ENCODE measurements at places on chromosomes 7 and 10. TPM values are rescaled to one million over a fixed set of nuclear protein-coding genes. Genes with fewer than 3 reads are reported as not detected.

- DNase-seq, result no peak
These were observed 18.8 kb upstream of the PDCD4 start for GRCh38 chr10:110852947-110853346.

SKIDA1 gene
- total RNA-seq, result 2.3 TPM

SRRM3 gene
- total RNA-seq, result not detected

DNA sequence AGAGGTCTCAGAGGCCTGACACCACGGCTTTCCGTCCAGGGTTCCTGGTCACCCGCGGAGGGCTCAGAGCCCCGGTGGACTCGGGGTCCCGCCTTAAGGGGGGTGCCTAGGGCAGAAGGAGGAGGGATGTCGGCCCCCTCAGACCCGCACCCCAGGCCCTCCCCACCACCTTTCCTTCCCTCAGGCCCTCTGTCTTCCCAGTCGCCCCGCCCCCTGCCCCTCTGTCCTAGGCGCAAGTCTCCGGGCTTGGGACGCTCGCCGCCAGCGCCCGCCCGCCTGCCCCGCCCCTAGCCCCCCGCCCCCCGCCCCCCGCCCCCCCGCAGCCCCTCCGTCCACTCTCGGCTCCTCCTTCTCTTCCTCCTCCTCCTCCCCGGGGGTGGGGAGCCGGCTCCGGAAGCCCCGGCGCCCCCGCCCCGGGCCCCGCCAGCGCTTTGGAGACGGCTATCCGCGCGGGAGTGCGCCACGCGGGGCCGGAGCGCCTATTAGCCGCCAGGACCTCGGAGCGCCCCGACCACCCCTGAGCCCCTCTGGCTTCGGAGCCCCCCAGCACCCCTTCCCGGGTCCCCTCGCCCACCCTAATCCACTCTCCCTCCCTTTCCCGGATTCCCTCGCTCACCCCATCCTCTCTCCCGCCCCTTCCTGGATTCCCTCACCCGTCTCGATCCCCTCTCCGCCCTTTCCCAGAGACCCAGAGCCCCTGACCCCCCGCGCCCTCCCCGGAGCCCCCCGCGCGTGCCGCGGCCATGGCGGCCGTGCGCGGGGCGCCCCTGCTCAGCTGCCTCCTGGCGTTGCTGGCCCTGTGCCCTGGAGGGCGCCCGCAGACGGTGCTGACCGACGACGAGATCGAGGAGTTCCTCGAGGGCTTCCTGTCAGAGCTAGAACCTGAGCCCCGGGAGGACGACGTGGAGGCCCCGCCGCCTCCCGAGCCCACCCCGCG lies at the start of gene AEBP1:
AEBP1 (plus strand) TSS at position 423 of the 937 bp plus-strand sequence; CDS start at position 744, 321 bp downstream.
- no peak for DNase-seq

- DNase-seq, result no peak
These were observed 405.7 kb downstream of the INHBA start for GRCh38 chr7:41297166-41297565.

GRCh38 chr7:4077980-4078379 lies 604.1 kb upstream of the FOXK1 start:
- no peak for DNase-seq

GRCh38 chr7:20159226-20159747 lies 57.9 kb downstream of the MACC1 start:
- DNase-seq, result no peak

INTS15 gene
- 10.4 TPM for total RNA-seq

DNA sequence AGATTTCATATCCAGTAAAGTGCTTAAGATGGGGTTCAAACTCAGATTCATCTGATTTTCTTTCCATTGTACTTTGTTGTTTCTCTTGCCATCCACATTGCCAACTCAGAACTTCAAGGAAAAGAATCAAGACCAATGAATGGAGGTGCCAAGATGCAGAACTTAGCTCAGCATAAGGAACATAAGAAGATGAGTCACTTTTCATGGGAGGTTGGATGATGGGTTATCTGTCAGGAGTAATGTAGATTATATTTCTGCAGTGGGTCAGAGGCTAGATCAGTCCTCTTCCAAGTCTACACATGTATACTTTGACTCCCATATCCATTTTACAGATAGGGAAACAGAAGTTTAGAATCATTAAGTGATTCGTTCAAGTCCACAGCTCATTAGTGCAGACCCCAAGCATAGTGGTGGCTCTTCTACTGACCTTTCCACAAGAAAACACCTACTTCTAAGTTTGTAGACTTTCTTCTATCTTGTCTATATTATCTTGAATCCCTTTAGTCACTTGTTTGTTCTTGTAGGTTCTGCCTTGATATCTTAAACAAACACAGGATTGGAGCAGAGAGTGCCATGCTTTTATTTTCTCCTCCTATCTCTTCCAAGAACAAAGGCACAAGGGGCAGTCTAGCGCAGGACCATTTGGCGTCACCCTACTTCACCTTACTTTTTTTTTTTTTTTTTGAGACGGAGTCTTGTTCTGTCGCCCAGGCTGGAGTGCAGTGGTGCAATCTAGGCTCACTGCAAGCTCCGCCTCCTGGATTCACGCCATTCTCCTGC lies 14.0 kb upstream of the ADD3 start:
- no peak for DNase-seq

RNF148 gene
- 0.09 TPM for total RNA-seq

TEX47 gene
- total RNA-seq, result not detected

C7orf57 gene
- not detected for total RNA-seq

GRCh38 chr7:96997512-96998032 lies 7.8 kb upstream of the DLX6 start:
- no peak for DNase-seq

GRCh38 chr10:80279146-80279545 lies 10.3 kb downstream of the MAT1A start:
- no peak for DNase-seq

GRCh38 chr7:120052884-120053382 lies 220.0 kb upstream of the KCND2 start:
- DNase-seq, result no peak

DNA sequence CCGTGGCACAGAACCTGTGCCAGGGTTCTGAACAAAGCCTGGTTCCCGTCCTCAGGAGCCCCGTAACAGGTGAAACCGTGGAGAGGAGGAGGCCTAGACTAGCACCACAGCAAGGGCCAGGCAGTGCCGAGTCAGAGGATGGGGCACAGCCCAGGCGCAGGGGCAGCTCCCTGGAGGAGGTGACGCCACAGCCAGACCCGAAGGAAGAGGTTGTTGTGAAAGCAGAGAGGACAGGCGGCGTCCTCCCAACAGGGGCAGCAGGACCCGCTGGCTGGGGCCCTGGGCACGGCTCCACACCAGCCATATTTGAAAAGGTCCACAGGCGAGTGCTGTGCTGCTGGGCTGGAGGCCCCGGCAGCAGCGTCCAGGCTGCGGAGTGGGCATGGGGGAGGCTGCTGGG lies 25.7 kb downstream of the DAGLB start:
- DNase-seq, result no peak

CALML5 gene
- not detected for total RNA-seq

ADAM8 gene
- 6.9 TPM for total RNA-seq

DNA sequence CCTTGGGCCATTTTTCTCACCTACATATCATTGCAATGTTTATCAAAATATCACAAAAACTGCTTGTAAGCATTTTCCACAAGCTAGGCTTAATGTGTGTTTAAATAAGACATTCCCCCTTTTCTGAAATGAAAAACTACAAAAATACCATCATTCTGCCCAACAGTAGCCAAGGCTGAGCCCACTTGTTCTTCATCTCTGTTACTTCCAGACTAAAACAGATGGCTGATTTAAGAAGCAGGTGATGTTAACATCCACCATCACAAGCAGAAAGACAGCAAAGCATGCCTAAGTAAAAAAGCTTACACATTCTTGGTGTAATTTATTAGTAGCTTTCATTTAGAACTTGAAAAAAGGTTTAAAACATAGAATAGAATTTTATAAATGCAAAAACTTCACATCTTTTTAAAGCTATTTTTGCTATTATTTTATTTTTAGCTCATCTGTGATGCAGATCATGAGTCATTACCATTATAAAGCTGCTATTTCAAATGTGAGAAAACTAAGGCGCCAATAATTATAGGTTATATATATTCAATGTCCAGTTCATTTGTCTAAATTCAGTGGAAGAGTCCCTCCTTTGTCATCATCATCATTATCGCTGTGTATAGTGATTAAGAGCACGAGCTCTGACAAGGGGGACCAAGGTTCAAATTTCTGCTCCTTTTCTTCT lies 109.4 kb downstream of the RELN start:
- no peak for DNase-seq

DNA sequence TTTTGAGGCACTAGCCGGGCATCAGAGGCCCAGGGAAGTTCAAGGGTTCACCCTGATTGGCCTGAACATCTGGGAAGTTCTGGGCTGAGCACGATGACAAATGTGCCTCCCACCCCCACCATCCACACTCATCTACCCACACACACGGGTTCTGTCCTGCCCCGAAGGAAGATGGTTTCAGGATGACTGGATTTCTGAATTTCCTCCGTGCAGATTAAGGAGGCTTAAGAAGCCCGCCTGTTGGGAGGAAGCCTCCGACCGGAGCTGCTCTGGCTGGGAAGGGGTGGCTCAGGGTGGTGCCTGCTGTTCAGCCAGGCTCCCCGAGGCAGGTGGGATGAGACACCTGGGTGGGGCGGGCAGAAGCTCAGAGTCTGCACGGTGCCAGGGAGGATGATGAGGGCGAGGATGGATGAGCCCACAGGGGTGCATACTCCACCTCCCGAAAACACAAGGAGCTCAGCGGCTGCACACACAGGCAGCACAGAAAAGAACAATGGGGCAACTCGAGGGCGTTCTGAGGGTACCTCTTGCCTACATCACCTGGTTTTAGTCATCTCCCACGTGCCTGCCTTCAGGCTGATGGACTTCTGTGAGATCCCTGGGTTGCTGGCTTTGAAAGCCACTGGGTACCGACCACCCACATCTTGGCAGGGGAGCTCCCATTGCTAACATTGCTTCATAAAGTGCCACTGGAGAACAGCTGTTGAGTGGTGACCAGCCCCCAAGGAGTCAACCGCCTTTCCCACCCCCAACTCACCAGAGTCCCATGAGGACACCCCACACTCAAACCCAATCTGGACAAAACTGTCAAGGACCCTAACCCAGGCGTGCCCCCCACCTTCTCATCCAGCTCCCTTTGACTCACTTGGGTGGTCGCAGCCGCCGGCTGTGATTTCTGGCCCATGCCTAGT lies 41.2 kb downstream of the CALML3 start:
- no peak for DNase-seq

- DNase-seq, result no peak
These were observed 88.9 kb downstream of the MYOF start for GRCh38 chr10:93393211-93393610.

DNA sequence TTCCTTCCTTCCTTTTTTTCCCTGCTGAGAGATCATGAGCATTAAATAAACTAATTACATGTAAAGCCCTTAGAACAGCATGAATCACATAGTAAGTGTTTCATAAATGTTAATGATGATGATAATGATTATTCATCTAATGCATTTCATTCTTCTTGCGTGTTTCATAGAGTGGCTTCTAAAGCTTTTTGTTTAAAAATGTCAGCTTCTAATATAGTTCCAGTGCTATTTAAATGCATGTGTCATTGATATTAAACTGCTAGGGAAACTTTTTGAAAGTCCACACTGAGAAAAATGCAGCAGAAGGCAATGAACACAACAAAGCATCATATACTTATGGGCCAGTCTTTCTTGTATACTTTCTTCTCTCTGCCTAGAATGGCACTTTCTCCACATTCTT lies 894.8 kb downstream of the REEP3 start:
- no peak for DNase-seq

GRCh38 chr7:39838326-39838725 lies 111.7 kb upstream of the CDK13 start:
- DNase-seq, result no peak

- no peak for DNase-seq
These were observed 795.6 kb upstream of the GHITM start for GRCh38 chr10:83343676-83344075.

UPK3BL1 gene
- total RNA-seq, result 4.4 TPM

DNA sequence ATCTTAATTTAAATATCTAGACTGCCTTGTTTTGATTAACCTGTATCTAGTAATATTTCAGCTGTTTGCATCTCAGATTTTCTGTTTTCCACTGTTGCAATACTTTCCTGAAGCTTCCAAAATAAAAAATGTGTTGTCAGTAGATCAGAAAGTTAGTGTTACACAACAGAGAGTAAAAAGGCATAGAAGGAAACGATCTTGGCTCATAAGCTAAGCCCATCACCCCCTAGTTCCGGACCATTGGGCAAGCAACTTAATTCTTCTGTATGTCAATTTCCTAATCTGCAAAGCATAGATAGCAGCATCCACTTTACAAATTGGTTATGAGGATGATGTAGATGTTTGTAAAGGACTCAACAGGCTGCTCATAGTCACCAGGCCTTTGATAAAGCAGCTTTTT lies 4.4 kb downstream of the PON3 start:
- no peak for DNase-seq

GRCh38 chr7:158707610-158708009 lies 3.0 kb upstream of the NCAPG2 start:
- DNase-seq, result no peak

PRKCQ gene
- total RNA-seq, result 3.3 TPM

DNA sequence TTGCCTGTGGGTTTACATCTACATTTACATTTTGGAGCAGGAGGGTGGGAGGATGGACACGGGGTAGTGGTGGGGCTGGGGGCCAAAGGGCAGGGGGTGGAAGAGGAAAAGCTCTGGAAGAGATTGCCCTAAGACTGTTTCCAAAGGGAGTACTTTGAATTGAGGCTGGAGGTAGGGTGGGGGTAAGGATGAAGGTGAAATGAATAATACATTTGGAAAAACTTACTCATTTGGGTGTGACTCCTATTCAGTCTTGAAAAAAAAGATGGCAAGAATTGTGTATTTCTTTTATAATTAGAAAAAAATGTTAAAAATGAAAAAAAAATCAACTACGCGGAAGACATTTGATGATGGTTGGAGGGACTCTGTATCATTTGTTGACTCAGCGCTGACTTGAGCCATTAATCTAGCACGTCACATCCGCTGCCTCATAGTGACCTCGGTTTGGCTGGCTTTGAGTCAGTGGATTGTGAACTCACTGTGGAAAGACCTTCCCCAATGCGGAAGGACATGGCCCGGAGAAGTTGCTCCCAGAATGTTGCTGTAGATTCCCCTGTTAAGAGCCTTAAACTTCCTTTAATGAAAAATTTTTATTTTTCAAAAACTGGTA lies 2.8 kb downstream of the FAM180A start:
- DNase-seq, result no peak

DNA sequence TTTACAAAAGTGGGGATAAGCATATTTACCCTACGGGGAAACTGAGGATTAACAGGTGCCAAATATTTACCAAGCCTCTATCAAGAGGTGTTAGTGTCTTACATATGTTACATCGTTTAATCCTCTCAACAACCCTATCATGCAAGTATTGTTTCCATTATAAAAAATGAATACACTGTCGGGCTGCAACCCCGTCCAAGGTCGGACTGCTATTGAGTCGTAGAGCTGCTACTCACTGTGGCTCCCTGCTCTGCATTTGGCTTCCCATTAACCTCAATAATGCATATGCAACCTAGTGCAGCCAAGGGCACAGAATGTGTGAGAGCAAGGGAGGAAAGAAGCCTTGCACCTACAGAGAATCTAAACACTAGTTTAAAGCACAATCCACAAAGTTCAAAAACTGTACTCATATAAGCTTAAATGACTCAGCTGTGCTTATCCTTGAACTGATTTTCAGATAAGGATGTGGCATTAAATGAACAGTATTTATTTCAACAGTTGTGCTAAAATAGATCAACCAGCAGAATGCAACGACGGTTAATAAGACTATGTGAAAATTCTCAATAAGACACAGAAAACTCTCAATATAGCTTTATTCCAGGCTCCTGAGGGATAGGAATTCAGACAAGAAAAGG lies 49.9 kb downstream of the UBE2H start:
- no peak for DNase-seq
